ENCODE measurements at places on chromosomes 6 and 20.

- DNase-seq = no peak
Observed at GRCh38 chr6:160055813-160056212, 65.8 kb upstream of the SLC22A1 start.

- DNase-seq = no peak
Observed at GRCh38 chr6:33339193-33339592, 21.6 kb upstream of the ZBTB22 start.

DNA sequence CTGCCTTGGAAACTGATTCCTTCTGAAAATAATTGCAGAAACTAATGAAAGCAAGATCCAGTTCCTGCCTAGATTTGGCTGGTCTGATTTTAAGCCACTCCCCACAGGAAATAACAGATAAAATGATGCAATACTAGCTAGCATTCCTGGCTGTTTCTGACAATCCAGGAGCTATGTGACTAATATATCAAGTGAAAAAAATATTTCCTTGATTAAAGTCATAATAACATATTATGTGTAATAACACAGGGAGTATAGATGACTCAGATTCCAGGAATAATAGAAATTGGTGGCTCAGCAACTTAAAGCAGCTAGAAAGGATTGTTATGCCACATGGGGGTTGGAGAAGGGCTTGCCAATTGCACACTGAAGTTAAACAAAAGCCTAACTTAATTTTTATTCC, 182.7 kb upstream of the SALL4 start:
- DNase-seq = no peak

- no peak for DNase-seq
Observed at GRCh38 chr6:136112262-136112661, 137.8 kb downstream of the MTFR2 start.

GRCh38 chr20:8078528-8078914, 53.5 kb upstream of the PLCB1 start:
- no peak for DNase-seq

DNA sequence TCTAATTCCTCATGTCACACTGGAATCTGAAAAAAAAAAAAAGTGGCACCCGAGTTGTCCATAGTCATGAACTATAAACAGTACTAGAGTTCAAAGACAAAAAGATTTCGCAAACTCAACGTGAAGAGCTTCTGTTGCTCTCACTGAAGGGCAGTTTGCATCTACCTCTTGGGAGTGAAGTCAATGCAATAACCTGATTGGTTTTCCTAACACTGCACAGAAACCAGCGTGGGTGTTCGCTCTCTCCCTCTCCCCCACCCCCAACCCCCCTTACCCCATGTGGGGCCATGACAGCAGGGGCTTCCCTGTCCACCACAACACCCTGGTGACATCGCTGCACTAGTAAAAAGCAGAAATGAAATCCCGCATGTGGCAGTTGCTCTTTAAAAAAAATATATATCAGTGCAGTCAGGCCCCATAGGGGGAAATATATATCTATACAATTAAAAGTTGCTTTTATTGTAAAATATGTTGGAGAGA, 66.9 kb downstream of the GMPR start:
- no peak for DNase-seq

- no peak for DNase-seq
Observed at GRCh38 chr6:38445925-38446324, 193.8 kb downstream of the BTBD9 start.

GRCh38 chr6:115798229-115798628, 262.5 kb downstream of the FRK start:
- no peak for DNase-seq

- no peak for DNase-seq
Observed at GRCh38 chr6:108771421-108771820, 76.8 kb upstream of the ARMC2 start.

GRCh38 chr6:43455531-43456428, at the start of gene DLK2:
TSS of gene DLK2 (minus strand) at chr6:43455548. CDS start at chr6:43454825, 723 bp downstream.
- DNase-seq = no peak

DNA sequence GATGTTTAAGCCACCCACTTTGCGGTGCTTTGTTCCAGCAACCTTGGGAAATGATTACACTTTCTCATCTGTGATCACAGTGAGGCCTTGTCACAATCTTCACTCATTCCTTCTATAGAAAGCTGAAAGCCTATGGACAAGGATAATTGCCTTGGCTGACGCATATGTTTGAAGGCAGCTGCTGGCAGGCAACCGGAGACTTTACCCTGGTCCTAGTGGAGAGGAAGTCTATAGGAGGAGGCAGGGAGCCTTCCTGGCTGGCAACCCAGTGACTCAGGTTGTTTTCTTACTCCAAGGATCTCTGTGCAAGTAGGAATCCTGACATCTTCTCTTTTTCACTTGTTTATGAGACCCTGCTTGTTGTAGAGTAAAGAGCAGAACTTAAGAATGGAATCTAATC, 34.1 kb upstream of the ESR1 start:
- DNase-seq = no peak

DNA sequence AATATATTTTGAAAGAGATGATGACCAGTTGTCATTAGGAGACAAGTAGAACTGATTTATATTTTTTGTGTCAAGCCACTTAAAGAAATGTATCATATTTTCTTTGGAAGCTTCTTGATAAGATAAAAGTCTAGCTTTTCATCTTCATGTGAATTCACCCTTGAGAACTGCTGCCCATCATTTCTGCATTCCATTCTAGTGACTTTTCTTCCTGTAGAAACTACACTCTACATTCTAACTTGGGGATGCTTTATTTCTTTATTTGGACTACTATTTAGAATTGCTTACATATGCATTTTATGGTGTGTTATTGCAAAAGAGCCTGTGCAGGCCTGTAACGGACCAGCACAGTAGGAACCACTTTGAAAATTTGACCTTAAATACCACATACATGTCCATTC, 335.0 kb upstream of the KCNQ5 start:
- DNase-seq = no peak

DNA sequence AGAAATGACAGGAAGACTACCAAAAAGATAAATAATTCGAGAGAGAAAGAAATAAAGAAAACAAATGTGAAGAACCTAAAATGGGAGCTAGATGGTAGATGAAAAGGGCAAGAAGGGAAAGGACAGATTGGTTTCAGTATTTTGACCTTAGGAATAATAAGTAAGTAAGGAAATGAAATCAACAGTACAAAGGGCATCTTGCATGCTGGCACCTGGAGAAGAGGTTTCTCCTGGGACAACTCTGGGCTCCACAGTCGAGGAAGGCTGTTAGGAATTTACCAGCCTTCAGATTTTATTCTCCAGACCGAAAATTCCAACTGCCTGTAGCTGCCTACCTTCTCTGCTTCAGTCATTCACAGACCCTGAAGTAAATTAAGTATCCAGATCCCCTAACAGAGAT, 80.5 kb downstream of the SMLR1 start:
- no peak for DNase-seq

DNA sequence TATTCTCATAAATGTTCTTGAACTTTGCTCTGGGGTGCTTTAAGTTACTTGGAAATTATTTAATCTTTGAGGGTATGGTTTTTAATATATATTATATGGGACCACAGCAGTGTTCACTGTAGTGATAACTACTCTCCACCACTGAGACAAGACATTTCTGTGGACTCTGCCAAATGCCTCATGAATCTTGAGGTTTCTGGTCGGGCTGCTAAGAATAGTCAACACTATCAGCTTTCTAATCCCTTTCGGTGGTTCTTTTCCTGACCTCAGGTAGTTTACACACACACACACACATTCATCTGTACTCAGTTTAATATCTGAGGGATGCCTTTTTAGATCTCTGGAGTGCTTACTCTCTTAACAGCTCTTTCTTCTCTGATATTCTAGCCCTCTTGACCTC, 500.7 kb downstream of the MAFB start:
- DNase-seq = no peak

GRCh38 chr6:16004934-16005679, 123.8 kb upstream of the MYLIP start:
- no peak for DNase-seq

- DNase-seq = no peak
Observed at GRCh38 chr6:151141685-151142084, 98.1 kb upstream of the AKAP12 start.

GRCh38 chr6:163648868-163649267, 234.3 kb downstream of the QKI start:
- DNase-seq = no peak

DNA sequence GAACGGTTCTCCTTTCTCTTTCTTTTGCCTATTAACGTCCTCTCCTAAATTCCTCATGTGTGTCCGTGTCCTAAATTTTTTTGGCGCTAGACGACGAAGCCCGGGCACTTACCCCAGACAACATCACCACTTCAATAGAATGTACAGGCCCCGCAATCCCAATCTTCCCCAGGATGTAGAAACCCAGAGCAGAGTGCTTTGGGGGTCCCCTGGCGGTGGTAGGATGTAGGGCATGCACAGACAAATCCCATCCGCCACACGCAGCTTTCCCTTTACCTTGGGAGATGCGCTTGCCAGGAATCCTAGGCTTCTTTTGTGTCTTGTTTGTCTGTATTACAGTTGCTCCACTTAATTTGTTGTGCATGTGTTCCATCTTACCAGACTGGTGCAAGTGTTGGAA, 417.3 kb upstream of the ARID1B start:
- no peak for DNase-seq

GRCh38 chr20:20743511-20744169, 31.2 kb upstream of the RALGAPA2 start:
- DNase-seq = no peak

DNA sequence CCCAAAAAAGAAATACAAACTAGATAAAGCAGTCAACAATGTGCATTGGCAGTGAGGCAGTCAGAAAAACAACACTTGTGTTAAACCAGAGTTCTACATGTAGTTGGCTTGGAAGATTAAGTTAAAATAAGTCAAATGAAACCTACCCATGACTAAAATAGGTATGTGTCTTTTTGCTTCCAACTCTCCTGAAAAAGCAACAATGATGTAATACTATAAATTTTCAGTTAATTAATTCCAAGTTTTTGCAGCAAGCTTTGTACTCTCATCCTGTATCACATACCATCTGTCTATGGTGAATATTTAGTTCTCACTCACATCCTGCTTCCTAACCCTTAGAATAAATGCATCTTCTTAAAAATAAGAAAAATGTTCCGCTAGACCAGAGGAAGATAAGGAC, 261.5 kb downstream of the KIF16B start:
- no peak for DNase-seq

GRCh38 chr20:57747861-57748481, 38.2 kb upstream of the PMEPA1 start:
- no peak for DNase-seq

DNA sequence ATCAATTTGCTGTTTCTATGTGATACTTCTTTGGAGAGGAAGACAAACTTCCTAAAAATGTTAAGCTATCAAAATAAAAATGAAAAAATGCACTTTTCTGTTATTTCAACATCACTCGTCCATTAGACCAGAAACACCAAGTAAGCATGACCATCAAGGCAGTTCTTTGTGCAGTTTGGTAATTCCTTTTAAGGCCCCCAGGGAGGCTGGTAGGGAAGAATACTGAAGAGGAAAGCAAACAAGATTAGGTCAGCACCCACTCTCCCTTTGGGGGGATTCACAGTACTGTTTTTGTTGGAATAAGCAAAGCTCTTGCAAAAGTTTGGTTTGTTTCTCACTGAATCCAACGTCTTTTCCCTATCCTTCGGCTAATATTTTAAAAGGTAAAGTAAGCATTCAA, 206.8 kb upstream of the SLC35B3 start:
- no peak for DNase-seq

DNA sequence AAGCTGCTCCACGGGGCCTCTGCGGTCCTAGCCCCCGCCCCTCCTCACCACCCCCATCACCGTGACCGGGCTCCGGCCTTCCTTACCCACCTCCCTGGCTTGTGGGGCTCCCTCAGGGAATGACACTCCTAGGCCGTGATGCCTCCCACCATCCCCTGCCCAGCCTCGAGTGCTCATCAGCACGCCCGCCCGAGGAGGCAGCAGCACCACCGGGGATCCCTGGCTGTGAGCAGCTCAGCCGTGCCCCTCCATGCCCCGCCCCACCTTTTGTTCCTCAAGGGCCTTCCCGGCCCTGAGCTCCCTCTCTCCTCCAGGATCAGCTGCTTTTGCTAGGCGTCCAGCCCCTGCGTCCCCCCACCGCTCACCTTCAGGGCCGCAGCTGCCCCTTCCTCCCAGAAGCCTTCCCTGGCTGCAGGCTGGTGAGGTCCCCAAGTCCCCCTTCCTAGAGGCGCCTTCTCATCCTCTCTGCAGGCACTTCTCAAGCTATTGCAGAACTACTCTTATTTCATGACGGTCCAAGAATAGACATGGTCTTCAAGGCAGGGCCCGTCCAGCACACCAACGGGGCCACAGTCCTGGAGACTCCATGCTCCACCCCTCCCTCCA, 3.0 kb downstream of the FNDC11 start:
- no peak for DNase-seq

GRCh38 chr6:42320762-42321161, 103.1 kb upstream of the MRPS10 start:
- no peak for DNase-seq

DNA sequence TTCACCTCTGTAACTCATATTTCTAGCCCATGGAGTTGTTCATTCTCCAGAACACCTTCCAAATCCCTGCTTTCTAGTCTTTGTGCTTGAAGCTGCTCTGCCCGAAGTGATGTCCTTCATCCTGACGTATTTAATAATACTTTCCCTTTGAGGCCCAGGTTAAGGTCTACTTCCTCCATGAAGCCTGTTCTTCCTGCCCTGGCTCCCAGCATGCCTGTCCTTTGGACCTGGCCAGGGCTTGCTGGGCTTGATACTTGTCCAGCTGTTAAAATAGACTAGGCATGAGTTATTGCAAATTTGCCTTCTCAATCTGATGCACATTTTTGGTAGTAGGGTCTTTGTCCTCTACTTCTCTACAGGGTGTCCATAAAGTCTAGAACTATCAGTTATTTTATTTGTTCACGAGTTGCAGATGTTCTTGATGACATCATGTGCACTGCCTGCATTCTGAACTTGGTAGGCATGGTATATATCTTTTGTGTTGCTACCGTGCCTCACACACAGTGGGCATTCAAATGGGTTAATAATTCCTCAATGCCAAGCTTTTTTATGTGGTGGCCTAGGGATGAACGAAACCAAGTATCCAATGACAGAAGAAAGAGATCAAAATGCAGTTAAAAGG, 3.1 kb upstream of the MAP7 start:
- DNase-seq = no peak

GRCh38 chr6:3650076-3650958, 101.2 kb downstream of the PXDC1 start:
- no peak for DNase-seq

DNA sequence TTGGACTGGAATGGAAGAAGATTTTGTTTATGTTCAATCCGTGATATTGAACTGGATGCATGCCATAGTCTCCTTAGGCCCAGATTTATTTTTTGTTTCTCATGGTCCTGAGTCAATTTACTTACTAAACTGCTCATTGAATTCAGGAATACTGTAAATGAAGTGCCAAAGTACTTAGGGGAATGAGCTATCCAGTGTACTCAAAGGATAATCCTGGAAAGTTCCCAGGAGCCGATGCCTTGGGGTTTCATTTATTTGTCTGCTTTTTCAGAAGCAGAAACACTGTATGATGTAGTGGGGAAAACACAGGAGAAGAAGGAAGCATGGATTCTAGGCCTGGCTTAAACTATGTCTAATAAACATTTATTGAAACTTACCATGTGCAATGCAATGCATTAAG, 56.1 kb upstream of the THEMIS start:
- DNase-seq = no peak

- no peak for DNase-seq
Observed at GRCh38 chr6:168374051-168374502, 54.5 kb upstream of the DACT2 start.
